HEK293T (cell line): ENCODE measurements at places on chromosomes 7 and 10.
A peak's percentile ranks its signal among the peaks of the same experiment; 100 is the strongest.

- DNase-seq: no peak
Measured at GRCh38 chr7:117350027-117350426, 27.2 kb upstream of the WNT2 start.

GRCh38 chr7:75884476-75884875, 5.6 kb downstream of the RHBDD2 start:
- no peak for DNase-seq

- DNase-seq: peak; percentile 56
Measured at GRCh38 chr7:40680657-40681056, 545.9 kb downstream of the SUGCT start.

DNA sequence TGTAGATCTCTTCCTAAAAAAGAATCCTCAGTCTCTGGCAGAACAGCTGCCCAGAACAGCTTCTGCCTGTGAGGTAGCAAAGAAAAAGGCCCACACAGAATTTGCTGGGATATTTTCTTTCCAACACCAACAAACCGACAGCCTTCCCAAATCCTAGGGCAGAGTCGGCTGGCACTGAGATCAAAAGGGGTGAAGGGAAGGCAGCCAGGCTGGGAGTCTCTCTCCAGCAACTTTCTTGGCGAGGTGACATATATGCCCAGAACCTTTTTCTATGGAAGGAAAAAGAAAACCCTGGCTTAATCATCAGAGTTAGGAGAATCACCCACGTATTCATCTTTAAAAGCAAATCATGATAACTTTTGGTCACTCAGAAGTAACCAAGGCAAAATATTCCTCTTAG, 279.6 kb downstream of the DNAJB6 start:
- DNase-seq: no peak

DNA sequence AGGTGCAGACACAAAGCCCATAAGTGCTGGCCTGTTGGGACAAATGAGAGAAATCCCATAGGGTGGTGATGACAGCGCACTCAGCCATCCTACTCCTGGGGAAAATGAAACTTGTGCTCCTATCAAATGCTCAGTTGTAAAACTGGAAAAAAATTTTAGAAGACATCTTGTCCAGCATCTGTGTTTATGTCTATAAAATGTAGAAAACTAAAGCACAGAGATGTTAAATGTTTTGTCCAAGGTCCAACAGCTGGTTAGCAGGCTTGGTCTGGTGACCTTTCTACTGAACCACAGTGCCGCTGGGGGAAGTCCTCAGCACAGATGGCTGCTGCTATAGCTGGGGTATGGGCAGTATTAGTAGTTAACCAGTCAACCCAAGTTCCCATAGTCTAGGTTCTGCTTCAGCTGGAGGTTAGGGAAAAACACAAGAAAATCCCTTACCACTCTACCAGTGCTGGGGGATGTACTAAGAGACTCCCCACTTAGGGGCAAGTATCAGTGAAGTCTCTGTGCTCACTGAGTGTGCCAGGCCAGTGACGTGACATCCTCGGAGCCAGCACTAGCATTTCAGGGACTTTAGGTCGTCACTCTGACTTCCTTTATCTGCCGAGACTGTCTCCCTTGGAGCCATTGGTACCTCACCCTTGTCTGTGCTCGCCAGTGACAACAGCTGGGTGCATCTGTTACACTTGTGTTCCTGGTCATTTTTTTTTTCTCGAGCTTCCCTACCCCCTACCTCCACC, 1.9 kb downstream of the TSPAN33 start:
- no peak for DNase-seq

DNA sequence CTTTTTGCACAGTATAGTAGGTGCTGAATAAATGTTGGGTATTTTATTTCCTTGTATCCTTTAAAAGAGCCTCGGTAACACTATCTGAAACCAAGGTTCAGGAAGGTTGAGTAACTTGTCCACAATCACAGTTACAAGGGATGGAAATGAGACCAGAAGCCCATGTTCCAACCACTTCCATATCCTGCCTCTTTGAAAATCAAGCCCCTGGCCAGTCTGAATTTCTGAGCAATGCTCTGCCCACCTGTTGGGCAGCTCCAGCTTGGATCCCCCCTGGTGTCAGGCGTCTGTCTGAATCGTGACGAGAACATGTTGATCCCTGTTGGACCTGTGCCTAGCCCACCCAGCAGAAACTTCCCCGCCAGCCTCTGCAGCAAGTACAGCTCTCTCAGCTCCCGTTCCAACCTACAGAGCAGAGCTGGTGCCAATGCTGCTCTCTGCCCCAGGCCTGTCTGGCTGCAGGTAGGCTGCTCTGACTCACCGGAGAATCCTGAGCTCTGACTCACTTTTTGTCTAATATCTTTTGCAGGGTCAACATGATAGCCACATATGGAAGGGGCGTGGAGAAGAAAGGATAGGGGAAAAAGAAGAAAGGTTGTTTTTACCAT, 595.5 kb downstream of the INHBA start:
- no peak for DNase-seq

DNA sequence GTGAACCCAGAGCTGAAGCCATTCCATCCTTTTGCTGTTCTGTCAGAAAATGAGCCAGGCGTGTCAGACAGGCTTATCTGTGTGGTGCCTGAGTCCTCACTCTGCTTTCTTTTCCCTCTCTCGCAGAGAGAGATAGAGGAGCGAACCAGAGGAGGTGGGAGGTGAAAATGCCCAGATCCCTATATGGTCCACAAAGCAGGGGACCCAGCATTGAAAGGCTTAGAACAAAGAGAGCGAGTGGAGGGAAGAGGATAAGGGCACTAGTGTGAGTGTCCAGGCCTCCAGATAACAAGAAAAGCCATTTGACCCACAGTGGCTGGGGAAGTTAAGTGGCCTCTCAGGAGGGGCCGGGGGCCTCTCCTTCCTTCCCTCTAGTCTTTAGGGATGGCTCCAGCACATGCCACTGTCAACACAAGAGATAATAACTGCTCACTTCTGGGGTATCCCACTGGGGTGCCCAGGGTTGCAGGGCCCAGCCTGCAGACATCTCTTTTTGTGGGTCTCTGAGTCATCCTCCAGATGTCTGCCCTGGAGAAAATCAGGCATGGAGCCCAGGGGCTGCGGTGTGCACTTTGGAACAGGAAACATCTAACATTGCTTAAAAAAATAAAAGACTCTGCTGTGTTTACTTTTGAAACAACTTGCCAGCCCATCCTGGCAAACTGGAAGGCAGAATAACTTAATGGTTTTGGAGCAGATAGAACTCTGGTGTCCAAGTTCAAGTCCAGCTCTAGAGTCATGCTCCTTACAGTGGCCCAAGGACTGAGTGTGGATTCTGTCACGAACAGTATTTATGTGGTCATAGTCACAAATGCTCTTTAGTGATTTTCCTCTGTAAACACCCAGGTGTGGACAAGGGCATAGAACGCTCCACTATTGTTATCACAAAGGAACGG, 189.5 kb downstream of the CXCL12 start:
- no peak for DNase-seq

- no peak for DNase-seq
Measured at GRCh38 chr7:74012842-74013249, 15.1 kb upstream of the ELN start.

DNA sequence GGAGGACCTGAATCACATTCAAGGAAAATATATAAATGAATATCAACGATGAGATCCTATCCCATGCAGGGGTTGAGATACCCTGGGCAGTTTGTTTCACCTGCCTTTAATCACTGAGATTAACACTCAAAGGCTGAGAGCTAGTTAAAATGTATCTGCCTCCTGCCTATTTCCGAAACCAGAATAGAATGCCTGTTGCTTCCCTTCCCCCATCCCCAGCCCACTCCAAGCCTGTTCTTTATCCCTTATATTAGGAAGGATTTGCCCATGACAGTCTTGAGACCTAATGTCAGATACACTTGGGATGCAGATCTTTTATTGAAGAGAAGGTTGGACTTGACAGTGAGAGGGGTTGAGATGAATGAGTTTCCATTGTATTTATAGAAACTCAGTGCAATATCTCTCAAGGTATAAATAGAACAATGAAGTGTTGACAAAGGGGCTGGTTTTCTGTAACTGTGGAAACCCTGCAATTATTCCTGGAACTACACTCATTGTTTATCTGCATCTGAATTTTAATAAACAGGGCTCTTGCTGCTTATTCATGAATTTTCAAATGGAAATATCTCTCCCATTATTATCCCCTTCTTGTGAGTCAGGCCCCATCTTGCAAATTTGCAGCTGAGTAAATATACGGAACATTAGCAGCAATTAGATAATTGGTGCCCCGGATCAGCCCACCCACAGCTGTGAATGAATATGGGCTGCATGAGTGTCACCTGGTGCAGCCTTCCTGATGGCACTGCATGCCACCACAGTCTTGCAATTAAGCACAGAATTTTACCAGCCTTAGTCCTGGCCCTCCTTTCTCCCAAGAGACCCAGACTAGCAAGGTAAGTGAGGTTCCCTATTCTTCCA, 66.7 kb downstream of the SORCS3 start:
- no peak for DNase-seq

GRCh38 chr10:78337646-78338391, 304.2 kb downstream of the RPS24 start:
- DNase-seq: no peak

GRCh38 chr7:12350971-12351370, 52.7 kb downstream of the VWDE start:
- no peak for DNase-seq

GRCh38 chr7:76318488-76319353, 16.2 kb downstream of the HSPB1 start:
- DNase-seq: peak; percentile 70

DNA sequence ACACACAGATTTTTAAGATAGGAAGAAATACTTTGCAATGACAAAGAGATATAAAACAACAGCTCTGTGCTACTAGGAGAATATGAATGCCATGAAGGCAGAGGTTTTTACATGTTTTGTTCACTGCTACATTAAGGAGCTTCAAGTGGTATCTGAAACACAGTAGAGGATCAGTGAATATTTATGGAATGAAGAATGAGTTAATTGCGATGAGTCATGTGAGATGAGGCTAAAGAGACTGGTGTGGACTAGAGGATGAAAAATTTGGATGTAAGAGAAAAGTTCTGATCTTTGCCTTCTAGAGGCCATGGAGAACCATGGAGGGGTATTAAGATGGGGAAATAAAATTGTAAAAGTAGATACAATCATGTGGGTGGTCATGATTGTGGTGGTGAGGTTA, 434.2 kb downstream of the PHTF2 start:
- DNase-seq: no peak

GRCh38 chr7:16315280-16315679, 106.1 kb downstream of the CRPPA start:
- no peak for DNase-seq

- DNase-seq: no peak
Measured at GRCh38 chr7:94687810-94688209, 31.9 kb upstream of the SGCE start.

DNA sequence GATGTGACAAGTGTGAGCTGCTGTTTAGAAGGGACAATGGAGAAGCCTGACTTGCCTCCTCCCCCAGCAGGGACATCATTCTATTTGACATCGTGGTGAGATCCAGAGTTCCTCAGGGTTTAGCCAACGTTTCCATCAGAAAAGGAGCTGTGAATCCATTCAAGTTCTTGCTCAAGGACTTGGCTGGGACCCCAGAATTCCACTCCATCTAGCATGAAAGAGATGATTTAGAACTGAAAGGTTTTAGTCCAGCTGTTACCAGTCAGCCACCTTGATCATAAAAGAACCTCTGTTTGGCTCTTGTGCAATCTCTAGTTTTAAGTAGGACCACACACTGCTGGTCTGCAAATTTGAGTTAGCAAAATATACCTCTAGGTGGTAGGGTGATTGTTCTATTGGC, 337.6 kb downstream of the FRMD4A start:
- no peak for DNase-seq

- no peak for DNase-seq
Measured at GRCh38 chr10:119753309-119753708, 27.5 kb downstream of the INPP5F start.

DNA sequence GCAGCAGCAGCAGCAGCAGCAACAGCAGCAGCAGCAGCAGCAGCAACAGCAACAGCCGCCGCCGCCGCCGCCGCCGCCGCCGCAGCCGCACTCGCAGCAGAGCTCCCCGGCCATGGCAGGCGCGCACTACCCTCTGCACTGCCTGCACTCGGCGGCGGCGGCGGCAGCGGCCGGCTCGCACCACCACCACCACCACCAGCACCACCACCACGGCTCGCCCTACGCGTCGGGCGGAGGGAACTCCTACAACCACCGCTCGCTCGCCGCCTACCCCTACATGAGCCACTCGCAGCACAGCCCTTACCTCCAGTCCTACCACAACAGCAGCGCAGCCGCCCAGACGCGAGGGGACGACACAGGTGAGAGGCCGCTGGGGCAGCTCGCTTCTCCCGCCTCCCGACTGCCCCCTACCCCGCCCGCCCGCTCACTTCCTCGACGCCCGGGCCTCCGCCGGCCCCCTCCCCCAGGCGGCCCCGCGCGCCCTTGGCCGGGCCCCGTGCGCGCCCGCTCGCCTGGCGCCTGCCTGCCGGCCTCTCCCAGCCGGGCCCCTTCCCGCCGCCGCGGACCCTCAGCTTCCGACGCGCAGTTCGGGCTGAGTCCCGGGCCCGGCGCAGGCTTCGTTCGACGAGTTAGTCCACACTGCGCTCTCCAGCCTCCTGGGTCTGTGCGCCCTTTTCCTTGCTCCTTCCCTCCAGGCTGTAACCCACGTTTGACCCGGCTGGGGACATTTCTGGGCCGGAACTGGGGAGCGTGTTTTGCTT, 882 bp downstream of the DLX6 start:
- peak; percentile 66 for DNase-seq

DNA sequence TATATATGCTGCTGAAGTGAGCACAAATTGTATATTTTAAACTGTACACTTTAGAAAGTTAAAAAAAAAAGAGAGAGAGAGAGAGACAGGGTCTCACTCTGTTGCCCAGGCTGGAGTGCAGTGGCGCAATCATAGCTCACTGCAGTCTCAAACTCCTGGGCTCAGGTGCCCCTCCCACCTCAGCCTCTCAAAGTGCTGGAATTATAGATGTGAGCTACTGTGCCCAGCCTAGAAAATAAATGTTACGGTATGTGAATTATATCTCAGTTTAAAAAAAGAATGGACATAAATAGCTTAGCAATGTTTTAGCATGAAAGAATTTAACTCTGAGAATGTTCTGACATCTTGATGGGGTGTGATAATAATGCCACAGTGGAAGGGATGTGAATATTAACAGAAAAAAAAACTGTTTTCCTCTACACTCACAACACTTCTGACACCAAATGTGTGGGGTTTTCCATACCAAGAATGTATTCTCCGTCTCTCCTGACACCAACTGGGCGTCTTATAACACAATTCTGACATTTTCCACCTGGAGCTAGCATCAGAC, 162.1 kb downstream of the PLCE1 start:
- no peak for DNase-seq
